Activated naive CD4-positive, alpha-beta T cell treated with anti-CD3 and anti-CD28 coated beads for 36 hours (primary cell): ENCODE measurements at places on chromosomes 7 and 10. TPM values are rescaled to one million over a fixed set of nuclear protein-coding genes. Genes with fewer than 3 reads are reported as not detected.

FGL2 gene
- not detected for total RNA-seq

DNA sequence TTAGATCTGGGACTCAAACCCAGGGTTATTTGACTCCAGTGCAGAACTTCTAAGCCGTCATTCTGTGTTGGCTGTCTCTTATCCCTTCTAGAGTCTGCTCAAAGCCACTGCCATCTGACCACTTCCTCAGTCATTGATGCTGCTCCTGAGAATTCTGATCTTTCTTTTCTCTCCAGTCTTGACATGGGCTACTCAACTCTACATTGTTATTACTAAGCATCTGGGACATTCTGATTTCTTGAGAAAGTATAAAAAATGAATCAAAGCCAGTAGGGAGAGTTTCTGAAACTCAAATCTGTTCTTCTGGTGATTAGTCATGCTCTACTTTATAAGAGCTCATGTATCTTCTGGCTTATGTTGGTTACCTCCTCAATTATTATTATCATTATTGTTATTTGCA lies 48.7 kb downstream of the ANK3 start:
- H3K4me1 ChIP-seq, result no peaks in the 10 kb centered on the region
- H3K36me3 ChIP-seq, result no peaks in the 10 kb centered on the region
- no peaks in the 10 kb centered on the region for H3K27me3 ChIP-seq
- DNase-seq, result no peak

- H3K36me3 ChIP-seq, result no peaks in the 10 kb centered on the region
- H3K27ac ChIP-seq, result no peak overlapping the region
- H3K4me1 ChIP-seq, result no peaks in the 10 kb centered on the region
Observed at GRCh38 chr7:141348728-141349127, 202.5 kb upstream of the AGK start.

GRCh38 chr7:121107923-121108498 lies 119.5 kb downstream of the CPED1 start:
- H3K4me1 ChIP-seq, result no peaks in the 10 kb centered on the region
- no peak overlapping the region for H3K4me3 ChIP-seq
- no peak overlapping the region for H3K27ac ChIP-seq
- H3K36me3 ChIP-seq, result no peaks in the 10 kb centered on the region
- H3K27me3 ChIP-seq, result peaks cover 11% of the 10 kb centered on the region

- DNase-seq, result no peak
- H3K4me1 ChIP-seq, result peaks cover 23% of the 10 kb centered on the region
- H3K4me3 ChIP-seq, result no peak overlapping the region
Observed at GRCh38 chr7:12692479-12693259, 5.2 kb downstream of the ARL4A start.

ANKRD1 gene
- total RNA-seq, result not detected

RELN gene
- total RNA-seq, result not detected
